ENCODE measurements at places on chromosomes 3 and 15. TPM values are rescaled to one million over a fixed set of nuclear protein-coding genes. Genes with fewer than 3 reads are reported as not detected.

GRCh38 chr3:134258761-134259347 is 8.2 kb upstream of the RYK start:
- DNase-seq = no peak

DNA sequence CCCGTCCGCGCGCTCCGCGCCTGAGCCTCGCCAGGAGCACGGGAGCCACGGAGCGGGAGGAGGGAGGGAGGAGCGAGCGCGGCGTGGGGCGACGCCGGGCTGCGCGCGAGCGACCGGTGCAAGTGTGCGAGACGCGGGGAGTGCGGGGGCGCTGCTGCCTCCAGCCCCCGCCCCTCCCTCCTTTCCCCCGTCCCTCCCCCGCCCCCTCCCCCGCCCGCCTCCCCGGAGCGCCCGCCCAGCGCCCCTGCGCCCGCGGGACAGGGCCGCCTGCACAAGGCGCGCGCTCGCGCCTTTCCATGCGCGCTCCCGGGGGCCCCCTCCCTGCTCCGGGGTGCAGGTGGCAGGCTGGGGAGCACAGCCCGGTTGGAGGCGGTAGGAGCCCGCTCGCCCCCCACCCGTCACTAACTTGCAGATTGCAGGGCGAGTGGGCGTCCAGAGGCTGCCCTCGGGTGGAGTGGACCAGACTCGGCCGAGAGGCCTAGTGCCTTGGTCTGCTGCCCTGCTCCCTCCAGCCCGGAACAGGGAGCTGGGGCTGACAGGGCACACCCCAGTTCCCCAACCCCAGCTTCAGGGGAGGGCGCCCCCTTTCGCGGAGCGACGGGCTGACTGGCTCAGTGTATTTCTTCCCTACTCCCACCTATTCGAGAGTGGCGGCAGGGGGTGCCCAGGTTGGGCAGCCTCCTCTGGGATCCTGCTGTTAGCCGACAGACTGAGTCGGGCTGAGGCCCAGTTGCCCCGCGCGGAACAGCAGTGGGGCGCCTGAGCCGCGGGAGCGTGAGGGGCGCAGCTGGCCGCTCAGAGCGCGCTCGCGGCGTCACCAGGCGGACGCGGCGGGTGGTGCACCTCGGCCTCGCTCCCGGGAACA is at the start of gene WNT7A:
WNT7A (minus strand) TSS at position 126 of the 865 bp plus-strand sequence. CDS start 255 bp downstream, outside the sequence.
- no peak for DNase-seq

DNA sequence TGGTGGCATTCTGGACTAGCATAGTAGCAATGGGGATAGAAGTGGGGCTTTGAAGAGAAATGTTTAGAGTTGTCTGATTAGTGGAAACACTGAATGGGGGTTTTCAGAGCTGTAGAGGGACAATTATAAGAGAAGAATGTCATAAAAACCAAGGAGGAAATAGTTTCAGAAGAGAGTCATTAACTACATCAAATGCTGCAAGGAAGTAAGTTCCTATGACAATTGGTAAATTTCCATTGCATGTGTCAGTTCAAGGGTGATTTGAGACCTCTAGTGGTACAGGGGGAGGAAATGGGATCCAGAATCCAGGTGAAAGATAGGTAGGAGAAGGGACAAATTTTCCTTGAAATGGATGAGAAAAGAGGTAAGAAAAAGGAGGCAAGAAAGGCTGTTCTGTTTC is 68.3 kb upstream of the TBC1D5 start:
- no peak for DNase-seq

- DNase-seq = no peak
Measured at GRCh38 chr15:95929232-95929846, 401.2 kb upstream of the NR2F2 start.

DNA sequence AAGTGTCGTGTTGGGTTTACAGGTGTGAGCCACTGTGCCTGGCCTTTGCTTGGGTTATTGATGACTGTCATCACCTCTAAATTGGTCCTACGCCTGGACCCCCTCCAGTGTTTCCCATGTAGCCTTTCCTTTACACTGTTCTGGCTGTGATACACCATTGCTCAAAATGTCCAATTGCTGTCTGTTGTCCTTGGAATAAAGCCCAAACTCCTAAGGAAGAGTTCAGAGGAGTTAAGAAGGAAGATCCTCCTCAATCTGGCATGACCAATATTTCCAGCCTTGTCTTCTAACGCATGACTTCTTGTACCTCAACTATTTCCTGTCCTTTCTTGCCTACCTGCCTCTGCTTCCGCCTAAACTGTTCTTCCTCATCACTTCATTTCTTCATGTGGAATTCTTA is 113.1 kb downstream of the POLR2M start:
- DNase-seq = no peak

DNA sequence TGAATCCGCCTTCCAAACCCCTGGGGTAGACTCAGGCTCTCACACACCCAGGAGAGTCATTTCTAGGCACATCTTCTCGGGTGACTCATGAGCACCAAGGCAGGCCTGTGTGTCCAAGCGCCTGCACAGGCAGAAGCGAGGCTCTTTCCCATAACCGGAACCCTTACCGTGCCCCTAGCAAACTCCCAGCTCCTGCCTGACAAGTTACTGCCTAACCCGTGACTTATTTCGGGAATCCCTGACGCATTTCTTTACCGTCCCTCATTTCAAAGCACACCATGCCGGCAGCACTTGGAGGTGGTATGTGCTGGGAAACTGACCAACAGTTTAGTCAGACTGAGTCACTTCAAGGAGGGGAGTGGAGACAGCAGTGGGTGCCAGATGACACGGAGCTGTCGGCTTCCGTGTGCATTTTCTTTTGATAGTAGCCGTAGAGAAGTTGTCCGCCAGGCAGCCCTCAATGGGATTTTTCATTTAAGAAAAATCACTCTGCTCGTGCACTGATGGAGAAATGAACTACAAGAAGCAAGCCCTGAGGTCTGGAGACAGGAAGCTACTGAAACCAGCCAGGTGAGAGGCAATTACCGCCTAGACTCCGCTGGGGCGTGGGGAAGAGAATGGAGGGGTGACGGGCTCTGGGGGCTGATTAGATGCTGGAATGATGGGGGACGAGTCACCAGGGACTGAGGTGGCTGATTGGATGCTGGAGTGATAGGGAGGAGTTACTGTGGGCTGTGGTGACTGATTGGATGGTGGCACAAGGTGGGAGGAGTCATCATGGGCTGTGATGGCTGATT is 17.3 kb upstream of the HRH1 start:
- DNase-seq = no peak

GRCh38 chr3:66692042-66692765 is 191.4 kb upstream of the LRIG1 start:
- DNase-seq = no peak

DNA sequence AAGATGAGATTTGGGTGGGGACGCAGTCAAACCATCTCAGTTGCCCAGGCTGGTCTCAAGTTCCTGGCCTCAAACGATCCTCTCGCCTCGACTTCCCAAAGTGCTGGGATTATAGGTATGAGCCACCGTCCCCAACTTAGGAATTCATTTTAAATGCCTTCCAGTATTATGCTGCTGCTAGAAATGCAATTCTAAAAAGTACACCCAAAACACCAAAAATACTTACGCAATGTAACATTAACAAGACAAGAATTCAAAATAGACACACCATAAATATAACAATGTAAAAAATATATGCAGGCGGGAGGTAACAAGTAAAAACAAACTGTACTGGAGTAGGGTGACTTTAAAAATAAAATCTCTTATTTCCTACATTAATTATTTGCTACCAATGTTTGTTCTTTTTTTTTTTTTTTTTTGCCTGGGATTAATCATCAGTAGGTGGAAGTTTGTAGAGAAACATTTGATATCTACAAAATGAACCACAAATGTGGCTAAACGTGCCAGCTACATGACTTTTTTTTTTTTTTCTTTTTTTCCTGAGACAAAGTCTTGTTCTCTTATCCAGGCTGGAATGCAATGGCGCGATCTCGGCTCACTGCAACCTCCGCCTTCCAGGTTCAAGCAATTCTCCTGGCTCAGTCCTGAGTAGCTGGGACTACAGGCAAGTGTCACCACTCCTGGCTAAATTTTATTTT is 56.8 kb downstream of the SETMAR start:
- DNase-seq = no peak

GRCh38 chr3:49723296-49723627 is 489 bp downstream of the GMPPB start:
- no peak for DNase-seq

DNA sequence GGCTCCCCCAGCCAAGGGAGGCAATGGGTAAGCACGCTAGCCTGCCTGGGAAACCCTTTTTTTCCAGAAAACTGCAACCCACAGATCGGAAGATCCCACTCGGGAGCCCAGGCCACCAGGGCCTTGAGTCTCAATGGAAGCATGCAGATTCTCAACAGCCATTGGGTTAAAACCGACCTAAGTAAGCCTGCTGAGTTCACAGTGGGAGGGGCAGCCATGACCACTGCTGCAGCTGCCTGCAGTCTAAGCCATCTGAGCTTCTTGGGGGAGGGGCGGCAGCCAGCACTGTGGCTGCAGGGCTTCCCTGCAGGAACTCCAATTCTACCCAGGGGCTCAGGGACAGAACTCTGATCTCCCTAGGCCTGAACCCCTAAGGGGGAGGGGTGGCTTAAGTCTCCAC is 82.0 kb downstream of the DPPA2 start:
- no peak for DNase-seq

- no peak for DNase-seq
Measured at GRCh38 chr3:11283139-11283475, 10.9 kb downstream of the ATG7 start.

- DNase-seq = no peak
Measured at GRCh38 chr3:194779729-194780224, 94.1 kb downstream of the FAM43A start.

EIF5A2 gene
- polyA plus RNA-seq = 7.4 TPM

CPNE9 gene
- 0.10 TPM for polyA plus RNA-seq
